Omental fat pad (tissue), 4 donors: ENCODE measurements at places on chromosomes 3 and 15. TPM values are rescaled to one million over a fixed set of nuclear protein-coding genes. Genes with fewer than 3 reads are reported as not detected.

Gene EPHB3
- 3.1 TPM for total RNA-seq

Gene IQCF5
- total RNA-seq: not detected

DNA sequence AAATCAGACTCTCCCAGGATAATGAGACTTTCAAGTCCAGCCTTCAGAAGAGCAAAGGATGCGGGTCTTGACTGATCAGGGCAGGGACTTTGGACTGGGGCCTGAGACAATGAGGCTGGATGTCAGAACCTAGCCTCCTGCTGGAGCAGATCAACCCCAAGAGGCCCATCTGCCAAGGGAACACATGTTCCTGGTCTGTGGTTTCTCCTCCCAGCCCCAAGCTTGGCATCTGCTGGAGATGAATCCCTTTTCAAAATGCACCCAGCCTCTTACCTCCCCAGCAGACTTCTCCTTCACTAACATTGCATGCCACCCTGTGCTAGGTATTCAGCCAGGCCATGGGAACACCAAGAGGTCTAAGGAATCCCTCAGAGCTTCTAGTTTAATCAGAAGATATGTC is 43.7 kb upstream of the MFGE8 start:
- no peak for DNase-seq

DNA sequence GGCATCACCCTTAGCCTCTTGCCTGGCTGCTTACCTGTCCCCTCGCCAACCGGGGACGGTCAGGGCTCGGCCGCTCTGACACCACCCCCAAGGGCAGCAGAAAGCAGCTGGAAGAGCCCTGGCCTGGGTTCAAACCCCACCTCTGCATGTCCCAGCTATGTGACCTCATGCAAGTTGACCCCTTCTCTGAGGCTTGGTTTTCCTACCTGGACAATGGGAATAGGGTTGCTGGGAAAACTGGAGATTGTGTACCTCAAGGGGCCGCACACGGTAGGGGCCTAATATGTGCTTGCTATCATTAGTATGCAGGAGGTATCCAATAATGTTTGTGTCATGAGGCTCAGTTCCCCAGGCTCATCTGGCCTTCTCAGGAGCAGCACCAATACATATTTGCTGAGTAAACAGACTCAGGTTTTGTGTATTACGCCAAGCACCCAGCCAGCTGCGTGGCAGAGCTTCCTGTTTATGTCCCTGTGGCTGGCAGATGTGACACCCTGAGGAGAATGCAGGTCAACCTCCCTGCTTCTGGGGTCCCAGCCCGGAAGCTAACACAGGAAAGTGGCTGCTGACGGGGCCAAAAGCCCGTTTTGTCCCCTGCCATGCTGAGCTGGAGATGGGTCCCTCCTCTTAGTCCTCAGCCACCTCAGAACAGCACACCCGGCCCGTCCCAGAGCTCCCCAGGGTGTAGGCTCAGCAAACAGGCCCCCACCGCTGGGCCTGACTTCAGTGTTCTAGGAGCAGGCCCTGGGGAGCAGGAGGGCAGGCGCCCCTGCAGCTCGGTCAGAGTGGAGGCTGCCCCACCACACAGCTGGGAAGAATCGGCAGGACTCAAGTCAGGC is 29.7 kb downstream of the PLXND1 start:
- DNase-seq: no peak

GRCh38 chr15:51260202-51260601 is 78.2 kb downstream of the CYP19A1 start:
- DNase-seq: no peak

DNA sequence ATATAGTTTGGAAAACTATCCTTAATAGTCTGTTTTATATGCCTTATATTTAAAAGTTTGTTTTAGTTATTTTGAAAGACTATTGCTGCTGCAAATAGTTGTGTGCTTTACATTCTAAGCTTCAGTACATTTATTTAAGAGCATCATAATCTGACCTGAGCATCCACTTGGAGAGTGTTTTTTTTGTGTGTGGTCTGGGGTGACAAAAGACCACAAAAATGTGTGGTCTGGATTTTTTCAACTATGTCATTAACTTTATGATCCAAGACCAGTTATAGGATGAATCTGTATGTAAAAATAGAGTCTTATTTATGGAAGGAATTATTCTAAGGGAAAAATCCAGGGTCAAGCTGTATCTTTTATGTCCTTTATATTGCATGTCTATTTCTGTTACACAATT is 77.4 kb downstream of the SLTM start:
- DNase-seq: no peak

GRCh38 chr3:42662037-42662812 is 8.7 kb downstream of the ZBTB47 start:
- no peak for DNase-seq

DNA sequence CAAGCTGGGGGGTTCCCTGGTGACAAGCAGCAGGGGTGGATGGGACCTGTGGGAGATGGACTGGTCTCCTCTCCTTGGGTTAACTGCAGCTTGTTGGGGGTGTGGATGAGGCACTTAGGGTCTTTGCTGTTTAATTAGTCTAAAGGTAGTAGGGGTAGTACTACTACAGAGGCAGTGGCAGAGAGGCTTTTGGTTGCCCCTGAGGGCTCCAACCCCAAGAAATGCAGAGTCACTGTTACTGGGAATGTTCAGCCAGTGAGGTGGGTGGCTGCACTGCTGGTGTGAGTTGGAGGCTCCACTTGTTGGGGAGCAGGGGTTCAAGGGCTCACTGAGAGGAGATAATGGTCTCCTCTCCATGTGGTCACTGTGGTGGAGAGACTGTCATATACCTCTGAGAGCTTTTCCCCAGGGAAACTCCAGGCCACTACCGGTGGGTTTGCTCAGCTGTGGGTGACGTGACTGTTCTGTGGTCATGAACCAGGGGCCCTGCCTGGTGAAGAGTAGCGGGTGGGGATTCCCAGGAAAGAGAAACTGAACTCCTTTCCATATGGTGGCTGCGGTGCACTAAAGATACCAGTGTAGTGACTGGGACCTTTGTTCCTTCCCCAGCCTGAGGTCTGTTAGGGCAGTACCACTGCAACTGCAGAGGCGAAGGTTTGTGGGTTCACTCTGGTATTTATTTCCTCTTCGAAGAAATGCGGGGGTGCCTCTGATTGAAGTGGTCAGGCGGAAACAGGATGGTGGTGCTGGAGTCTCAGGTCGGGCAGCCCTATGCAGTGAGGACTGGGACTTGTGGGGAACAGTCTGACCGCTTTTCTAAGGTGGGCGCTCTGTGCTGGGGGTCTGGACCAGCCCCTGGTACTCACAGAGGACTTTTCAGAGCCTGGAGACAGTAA is 68.9 kb upstream of the TNFSF10 start:
- no peak for DNase-seq

- no peak for DNase-seq
Measured at GRCh38 chr15:37618353-37618752, 316.1 kb upstream of the TMCO5A start.

- no peak for DNase-seq
Measured at GRCh38 chr3:8642001-8642400, 2.6 kb downstream of the SSUH2 start.

- no peak for DNase-seq
Measured at GRCh38 chr3:118932822-118933558, 101.7 kb downstream of the IGSF11 start.

DNA sequence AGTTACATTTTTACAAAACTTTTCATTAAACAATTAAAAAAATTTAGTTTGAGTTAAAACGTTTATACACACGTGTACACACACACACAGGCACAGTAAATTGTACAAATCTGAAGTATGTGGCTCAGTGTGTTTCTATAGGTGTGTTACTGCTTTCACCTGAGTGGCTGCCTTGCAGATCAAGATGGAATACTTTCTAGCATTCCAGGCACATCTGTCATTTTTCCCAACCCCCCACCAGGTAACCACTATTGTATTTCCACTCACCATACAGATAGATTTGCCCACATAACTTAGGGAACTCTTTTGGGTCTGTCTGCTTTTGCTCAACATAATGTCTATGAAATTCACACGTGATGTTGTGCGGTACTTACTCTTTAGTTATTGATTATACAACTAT is 141.1 kb downstream of the PTPRG start:
- DNase-seq: no peak

DNA sequence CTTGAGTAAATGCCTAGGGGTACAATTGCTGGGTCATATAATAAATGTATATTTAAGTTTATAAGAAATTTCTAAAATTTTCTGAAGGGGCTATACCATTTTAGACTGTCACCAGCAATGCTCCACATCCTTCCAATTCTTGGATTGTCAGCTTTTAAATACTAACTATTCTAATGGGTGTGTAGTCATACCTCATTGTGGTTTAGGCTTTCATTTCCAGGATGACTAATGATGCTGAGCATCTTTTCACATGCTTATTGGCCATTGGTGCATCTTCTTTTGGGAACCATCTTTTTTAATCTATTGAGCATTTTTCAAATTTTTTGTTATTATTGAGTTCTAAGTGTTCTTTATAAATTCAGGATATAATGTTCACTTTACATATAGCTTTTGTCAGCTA is 52.5 kb upstream of the CORO2B start:
- DNase-seq: no peak
